Stimulated activated CD8-positive, alpha-beta memory T cell treated with anti-CD3 and anti-CD28 coated beads, Interleukin-4, amount 100 ng/mL, for 1 hour (primary cell): ENCODE measurements at places on chromosomes 12 and 14.

DNA sequence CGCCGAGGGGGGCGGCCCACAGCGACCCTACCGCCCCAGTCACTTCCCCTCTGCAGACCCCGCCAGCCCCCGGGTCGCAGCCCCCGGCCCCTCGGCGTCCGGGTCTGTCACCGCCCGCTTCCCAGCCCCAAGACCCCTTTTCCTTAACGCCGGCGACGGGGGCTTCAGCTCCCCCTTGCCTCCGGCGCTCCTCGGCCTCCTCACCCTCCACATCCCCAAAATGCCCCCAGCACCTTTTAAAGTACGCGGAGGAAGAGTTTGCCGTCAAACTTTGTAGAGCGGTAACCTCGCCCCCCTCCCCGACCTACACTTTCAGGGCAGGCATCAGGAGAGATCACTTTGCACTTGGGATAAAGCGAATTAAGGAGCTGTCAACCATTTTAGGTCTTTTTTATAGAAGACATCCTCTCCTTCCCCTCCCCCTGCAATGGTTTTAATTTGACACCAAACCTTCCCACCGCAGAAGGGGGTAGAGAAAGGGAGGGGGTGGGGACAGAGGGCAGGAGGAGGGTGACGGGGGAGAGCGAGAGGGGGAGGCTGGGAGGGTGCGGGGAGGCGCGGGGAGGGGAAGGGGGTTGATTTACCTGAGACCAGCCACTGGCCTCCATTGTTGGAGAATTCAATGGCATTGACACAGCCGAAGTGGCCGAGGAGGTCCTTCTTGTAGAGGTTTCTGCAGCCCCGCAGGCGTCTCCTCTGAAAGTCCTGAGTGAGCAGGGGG lies 578 bp downstream of the DCAF5 start:
- DNase-seq: no peak

DNA sequence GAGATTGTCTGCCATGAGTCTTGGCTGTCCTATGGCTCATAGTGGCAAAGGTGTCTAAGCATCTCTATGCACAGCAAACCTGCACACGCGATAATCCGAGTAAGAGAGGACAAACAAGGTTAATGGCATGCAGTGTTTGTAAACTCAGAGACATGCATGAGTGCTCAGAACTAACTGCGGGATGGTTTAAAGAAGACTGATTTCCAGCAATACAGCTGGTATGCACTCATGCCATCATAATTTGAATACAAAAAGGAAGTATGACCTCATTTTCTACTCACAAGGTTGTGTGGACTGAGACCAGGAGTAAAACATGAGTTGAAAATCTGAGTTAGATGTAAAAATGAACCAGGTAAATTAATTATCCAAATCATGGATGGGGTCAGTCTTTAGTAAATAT lies 16.6 kb upstream of the TCP11L2 start:
- no peak for DNase-seq

GRCh38 chr12:6056406-6057240 lies 67.8 kb downstream of the VWF start:
- DNase-seq: peak; percentile 7

GRCh38 chr12:33047666-33048065 lies 151.1 kb upstream of the PKP2 start:
- DNase-seq: no peak

- no peak for DNase-seq
These were observed 34.7 kb downstream of the PTGER2 start for GRCh38 chr14:52348776-52349175.

DNA sequence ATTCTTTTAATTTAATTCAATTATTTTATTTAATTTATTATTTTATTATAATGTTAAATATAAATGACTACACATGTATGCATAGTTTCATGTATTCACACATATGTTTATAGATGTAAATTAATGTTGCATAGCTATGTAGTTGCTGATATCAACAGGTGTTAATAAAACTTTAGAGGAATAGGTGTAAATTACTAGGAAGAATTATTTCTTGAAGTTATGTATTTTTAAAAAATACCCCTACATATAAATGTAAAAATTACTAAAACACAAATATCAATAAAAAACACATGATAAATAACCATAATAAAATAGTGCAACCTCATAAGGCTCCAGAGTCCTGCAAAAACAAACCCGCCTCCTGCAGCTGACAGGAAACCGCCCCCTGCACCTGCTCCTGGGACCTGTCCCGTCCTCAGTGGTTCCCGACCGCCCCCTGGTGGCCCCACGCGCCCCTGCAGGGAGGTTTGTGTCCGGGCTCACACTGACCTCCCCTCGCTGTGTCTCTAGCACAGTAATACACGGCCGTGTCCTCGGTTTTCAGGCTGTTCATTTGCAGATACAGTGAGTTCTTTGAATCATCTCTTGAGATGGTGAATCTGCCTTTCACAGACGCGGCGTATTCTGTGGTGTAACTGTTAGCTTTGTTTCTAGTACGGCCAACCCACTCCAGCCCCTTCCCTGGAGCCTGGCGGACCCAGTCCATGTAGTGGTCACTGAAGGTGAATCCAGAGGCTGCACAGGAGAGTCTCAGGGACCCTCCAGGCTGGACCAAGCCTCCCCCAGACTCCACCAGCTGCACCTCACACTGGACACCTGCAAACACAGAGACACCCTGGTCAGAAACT lies 1264.0 kb downstream of the TMEM121 start:
- peak; percentile 40 for DNase-seq

DNA sequence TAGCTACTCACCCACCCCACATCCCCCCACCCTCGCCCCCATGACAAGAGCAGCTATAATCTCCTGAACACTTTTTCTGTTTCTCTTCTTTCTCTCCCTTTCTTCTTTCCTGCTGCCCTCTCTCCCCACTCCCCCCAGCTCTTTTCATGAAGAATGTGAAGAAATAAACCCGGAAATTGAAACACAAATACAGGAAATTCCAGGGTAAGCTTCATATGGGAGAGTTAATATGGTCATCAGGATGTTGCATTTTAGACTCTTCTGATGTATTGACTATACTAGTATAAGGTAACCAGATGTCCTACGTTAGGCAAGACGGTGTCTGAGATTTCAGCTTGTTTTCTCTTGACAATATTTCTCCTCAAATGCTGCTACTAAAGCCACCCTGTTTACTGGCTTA lies 41.6 kb upstream of the LRIG3 start:
- no peak for DNase-seq

GRCh38 chr14:63039866-63040265 lies 5.4 kb downstream of the KCNH5 start:
- no peak for DNase-seq

DNA sequence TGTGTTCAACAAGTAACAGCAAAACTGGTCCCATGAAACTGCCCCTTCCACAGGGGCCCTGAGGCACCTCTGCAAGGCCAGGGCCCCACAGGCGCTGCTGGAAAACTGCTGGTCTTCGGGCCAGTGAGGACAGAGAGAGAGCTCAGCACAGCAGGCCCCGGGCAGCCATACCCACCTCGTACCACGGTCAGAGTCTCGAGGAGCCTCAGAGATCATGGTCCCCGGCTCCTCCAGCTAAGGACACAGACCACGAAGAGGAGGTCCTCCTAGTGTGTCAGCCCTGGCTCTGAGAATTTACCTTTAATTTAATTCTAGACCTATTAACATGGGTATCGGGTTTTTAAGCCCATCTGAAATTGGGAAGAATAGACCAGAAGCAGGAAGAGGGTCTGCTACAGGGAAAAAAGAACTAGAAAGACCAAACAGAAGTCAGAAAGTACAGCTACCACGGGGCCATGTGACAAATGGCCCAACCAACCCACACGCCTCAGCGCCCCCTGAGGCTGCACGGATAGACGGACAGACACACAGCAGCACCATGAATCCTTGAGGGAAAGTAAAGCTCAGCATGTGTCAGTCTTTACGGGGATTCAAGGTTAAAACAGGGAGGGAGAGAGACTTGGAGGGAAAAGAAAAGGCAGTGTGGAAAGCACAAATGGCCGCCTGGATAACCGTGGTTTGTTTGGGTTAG lies 22.9 kb downstream of the ANKRD9 start:
- no peak for DNase-seq

GRCh38 chr12:107600581-107601144 lies 84.9 kb upstream of the PWP1 start:
- no peak for DNase-seq

DNA sequence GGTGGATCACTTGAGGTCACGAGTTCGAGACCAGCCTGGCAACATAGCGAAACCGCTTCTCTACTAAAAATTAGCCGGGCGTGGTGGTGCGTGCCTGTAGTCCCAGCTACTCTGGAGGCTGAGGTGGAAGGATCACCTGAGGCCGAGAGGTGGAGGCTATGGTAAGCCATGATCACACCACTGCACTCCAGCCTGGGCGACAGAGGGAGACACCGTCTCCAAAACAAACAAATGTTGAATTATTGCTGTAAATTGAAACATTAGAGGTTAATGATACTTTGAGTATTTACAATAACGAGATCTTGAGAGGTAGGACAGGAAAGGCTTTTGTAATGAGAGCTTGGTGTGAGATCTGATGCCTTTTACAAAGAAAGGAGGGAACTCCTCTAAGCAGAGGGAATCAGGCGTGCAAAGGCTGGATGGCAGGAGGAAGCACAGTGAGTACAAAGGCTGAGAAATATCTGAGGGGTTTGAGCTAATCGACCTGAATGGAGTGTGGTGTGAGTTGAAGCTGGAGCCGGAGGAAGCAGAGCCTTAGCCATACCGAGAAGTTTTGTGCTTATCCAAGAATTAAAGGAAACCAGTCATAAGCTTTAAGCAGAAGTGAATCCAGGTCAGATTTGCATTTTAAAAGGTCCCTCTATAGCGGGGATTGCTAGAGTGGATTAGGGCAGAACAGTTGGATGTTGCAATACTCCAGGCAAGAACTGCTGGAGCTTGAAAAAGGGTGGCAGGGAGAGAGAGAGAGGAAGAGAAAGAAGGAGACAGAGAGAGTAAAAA lies 1.1 kb downstream of the RHNO1 start:
- no peak for DNase-seq

GRCh38 chr12:53070877-53071492 lies 8.2 kb downstream of the SPRYD3 start:
- DNase-seq: no peak

DNA sequence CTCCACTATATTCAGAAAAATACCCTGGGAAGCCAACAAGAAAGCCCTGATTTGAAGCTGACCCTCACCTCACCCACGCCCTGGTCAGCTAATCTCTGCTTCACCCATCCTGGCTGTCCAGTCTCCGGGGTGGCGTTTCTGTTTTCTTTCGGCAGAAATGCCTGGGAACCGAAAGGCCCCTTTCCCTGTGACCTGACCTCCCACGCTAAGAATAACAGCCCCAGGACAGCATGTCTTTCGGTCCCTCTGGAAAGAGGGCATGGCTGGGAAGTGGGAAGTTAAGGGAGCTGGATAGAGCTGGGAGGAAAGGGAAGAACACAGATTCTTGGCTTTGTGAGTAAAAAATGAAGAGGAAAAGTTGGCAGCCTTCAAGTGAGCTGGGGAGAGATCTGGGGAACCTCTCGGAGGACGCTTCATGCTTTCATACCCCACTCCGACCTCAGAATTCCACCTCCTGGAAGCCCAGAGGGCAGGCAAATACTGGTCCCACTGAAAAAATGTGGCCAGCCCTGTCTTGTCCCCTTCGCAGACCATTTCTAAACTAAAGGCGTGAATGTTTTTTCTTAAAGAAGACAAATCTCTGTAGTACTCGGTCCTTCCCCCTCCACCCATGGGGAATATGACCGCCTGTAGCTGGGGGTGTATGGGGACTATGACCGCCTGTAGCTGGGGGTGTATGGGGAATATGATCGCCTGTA lies 163.0 kb upstream of the FKBP4 start:
- no peak for DNase-seq

GRCh38 chr12:67354322-67354721 lies 85.2 kb downstream of the CAND1 start:
- no peak for DNase-seq

GRCh38 chr14:79254069-79254775 lies 957.1 kb downstream of the DIO2 start:
- DNase-seq: no peak

DNA sequence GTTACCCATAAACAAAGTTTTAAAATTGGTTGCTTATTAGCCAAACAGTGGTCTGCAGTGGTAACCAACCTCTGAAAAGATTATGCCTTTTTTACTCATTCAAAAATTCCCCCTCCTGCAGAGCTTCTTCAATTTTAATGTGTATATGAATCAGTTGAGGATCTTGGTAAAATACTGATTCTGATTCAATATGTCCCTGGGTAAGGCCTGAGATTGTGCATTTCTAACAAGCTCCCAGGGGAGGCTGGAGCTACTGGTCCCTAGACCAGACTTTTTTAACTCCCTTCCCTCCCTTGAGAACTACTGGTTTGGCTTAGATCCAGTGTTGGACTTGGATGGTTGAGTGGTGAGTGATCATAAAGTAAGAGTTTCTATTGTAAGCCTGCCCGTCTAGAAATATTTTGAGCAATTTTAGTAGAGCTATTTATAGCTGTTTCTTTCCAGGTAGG lies 90.2 kb downstream of the FUT8 start:
- DNase-seq: no peak

- peak; percentile 14 for DNase-seq
These were observed 900 bp downstream of the C2CD5 start for GRCh38 chr12:22543246-22544037.

- no peak for DNase-seq
These were observed 131.4 kb downstream of the BBS10 start for GRCh38 chr12:76216585-76217472.

- no peak for DNase-seq
These were observed 57.2 kb downstream of the RIC8B start for GRCh38 chr12:106831699-106832098.

- no peak for DNase-seq
These were observed 1.7 kb downstream of the ZNF410 start for GRCh38 chr14:73888460-73888725.

- no peak for DNase-seq
These were observed 115.4 kb downstream of the ESRRB start for GRCh38 chr14:76491172-76491930.

DNA sequence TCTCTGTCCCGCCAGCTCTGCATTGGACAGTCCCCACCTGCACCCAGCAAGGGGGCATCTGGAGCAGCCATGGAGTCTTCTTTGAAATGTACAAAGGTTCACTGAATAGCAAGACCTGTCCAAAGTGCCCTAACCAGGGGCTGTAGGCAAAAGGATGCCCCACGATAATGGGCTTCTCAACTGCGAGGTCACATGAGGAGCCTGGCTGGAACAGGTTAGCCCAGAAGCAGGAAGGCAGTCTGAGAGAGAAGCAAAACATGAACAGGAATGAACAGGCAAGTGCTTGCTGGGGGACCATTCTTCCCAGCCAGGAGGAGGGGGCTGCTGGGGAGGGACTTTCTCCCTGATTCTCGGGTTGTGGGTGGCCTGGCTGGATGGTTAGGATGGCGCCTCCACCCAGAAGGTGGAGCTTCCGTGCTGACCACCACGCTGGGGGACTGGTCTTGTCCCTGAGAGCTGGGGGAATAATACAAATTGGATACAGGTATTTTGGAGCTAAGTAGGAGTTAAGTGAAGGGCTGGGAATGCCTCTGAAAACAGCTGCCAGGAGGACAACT lies 7.1 kb downstream of the KRT85 start:
- no peak for DNase-seq

GRCh38 chr12:1289371-1290155 lies 298.5 kb downstream of the ERC1 start:
- no peak for DNase-seq

- DNase-seq: no peak
These were observed 218.3 kb downstream of the TTC6 start for GRCh38 chr14:37813732-37814131.

GRCh38 chr12:114414031-114414865 lies 8.3 kb upstream of the TBX5 start:
- no peak for DNase-seq
